Keratinocyte (primary cell): ENCODE measurements at places on chromosomes 7 and 10. TPM values are rescaled to one million over a fixed set of nuclear protein-coding genes. Genes with fewer than 3 reads are reported as not detected.

DNA sequence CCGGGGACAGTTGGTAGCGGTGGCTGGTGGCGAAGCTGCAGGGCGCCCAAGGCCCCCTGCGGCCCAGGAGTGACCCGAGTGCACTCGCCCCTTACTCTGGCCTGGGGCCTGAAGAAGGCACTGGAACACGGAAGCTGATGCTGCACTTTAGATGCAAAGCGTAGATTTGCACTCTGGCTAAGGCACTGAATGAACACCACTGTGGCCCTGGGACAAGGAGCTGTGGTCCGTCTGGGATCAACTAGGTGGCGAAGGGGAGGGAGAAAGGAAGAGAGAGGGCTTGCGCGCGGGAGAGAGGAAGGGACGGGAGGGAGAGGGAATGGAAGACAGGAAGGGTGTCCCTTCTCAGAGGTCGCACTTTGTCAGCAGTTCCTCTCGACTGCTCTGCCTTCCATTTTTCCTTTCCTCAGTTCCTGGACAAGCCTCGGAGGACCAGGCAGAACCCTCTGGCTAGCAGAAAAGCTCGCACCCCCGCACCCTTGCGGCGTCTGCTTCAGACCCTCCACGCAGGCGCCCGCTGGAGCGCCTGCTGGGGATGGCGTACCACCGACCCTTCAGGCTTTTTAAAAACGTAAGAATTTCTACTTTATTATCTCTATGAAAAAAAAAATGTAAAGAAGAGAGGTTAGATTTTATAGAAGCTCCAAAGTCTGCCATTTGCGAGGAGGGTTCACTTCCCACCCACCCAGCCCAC lies 1.2 kb downstream of the FERD3L start:
- DNase-seq = no peak

DNA sequence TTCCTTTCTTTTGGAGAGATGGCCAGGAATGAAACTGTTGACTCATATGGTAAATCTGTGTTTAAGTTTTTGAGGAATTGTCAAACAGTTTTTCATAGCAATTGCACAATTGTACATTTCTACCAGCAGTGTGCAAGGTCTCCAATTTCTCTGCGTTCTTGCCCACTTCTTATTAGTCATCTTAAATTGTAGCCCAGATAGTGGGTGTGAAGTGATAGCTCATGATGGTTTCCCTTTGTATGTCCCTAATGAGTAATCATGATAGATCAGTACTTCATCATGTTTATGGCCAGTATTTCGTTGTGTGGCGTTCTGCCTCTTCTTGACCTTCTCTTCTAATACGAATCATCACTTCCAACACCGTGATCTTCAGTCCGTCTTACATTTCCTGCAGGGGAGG lies 136.3 kb downstream of the DOCK1 start:
- peak; percentile 82 for DNase-seq

GRCh38 chr10:68550747-68551411 lies 9.3 kb upstream of the TET1 start:
- peak; percentile 15 for DNase-seq

GRCh38 chr7:108415821-108416536 lies 40.3 kb downstream of the NRCAM start:
- DNase-seq = no peak

DNA sequence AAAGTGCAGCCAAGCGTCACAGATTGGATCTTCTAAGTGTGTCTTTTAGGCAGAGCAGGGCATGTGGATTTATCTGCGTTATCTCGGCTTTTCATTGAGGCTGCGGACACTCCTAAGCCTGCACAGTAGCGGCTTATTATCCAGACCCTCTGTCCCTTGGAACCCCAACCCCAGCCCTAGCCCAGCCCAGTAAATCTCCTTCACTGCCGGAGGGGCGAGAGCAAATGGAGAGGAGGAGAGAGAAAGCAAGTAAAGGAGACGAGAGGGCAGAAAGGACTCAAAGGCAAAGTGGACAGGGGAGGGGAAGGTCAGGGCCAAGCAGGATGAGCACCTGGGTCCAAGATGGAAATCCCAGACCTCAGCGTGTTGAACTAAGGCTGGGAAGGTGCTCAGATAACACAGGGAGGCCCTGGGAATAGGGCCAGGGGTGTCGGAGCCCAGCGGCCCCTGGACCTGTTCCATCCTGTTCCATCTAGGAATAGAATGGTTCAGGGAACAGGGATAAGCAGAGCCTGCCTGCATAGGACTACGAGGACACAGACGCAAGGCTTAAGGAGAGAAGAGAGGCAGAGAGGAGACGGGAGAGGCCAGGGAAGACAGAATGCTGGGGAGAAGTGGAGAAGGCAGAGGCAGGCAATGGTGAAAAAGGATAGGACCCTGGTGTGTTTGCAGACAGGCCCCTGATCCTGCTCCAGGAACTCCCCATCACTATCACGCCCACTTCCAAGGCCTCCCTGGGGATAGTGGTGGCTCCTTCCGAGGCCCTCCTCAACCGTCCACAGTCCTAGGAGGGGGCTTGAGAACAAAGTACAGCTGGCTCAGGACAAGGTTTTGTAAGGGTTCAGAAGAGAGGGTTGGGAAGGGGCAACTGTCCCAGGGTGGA lies 99.6 kb downstream of the CHST15 start:
- DNase-seq = no peak

DNA sequence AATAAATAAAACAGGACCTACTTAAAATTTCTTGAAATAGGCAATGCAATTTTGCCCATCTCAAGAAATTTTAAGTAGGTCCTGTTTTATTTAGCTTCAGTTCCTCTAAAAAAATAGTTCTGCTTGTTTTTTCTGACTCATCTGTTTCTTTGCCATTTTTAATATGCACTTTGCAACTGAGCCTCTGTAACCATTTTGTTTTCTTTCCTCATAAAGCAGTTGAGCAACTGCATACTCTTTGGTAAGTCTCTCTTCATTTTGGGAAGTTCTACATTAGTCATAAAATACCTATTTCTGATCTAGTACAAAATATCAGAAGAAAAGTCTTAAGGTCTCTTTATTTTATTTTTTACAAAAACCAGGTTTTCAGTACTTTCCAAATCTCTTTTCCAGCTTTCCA lies 18.0 kb downstream of the TAS2R40 start:
- no peak for DNase-seq

- DNase-seq = no peak
Measured at GRCh38 chr10:79905322-79906314, 43.3 kb downstream of the SFTPD start.

ITPRID1 gene
- polyA plus RNA-seq = 0.01 TPM in 1 of 3 replicates, not detected in the others

FXYD4 gene
- not detected in 3 replicates for polyA plus RNA-seq
